ENCODE measurements at places on chromosomes 12 and 14. TPM values are rescaled to one million over a fixed set of nuclear protein-coding genes. Genes with fewer than 3 reads are reported as not detected.

GRCh38 chr12:31279390-31279924 lies 46.5 kb downstream of the SINHCAF start:
- no peak for DNase-seq

The PKP2 gene
- total RNA-seq = 5.9 TPM

The SYCP3 gene
- total RNA-seq = 0.27 TPM

The TPH2 gene
- total RNA-seq = not detected

- DNase-seq = no peak
These were observed 14.9 kb downstream of the RERG start for GRCh38 chr12:15206338-15206737.

The DPF3 gene
- total RNA-seq = under 0.01 TPM

The MYF6 gene
- not detected for total RNA-seq

DNA sequence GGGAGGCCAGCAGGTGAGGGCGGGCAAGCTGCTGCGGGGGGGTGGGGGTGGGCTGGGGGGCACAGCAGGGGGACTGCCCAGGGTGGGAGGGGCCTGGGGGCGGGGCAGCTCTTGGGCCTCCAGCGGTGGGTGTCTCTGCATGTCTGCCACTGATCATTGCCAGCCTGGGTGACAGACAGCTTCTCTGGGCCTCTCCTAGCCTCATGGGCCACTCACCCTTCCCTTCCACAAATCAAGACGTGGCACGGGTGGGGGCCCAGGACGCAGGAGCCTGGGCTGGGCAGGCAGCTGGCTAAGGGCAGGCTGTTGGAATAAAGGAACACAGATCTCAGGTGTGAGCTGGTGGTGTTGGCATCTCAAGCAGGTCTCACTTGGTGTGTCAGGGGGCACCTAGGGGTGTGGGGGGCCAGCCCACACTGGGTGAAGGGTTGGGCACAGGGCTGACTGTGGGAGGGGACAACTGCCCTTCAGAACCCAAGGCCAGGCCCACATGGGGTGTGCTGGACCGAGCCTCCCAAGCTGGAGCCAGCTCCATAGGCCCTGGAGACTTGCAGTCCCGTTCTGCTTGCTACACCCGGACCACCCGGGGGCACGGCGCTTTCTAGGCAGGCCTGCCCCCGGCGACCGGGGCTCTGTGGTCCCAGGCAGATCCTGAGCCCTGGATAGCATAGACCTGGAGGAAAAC lies 3.0 kb downstream of the TEDC1 start:
- DNase-seq = no peak

DNA sequence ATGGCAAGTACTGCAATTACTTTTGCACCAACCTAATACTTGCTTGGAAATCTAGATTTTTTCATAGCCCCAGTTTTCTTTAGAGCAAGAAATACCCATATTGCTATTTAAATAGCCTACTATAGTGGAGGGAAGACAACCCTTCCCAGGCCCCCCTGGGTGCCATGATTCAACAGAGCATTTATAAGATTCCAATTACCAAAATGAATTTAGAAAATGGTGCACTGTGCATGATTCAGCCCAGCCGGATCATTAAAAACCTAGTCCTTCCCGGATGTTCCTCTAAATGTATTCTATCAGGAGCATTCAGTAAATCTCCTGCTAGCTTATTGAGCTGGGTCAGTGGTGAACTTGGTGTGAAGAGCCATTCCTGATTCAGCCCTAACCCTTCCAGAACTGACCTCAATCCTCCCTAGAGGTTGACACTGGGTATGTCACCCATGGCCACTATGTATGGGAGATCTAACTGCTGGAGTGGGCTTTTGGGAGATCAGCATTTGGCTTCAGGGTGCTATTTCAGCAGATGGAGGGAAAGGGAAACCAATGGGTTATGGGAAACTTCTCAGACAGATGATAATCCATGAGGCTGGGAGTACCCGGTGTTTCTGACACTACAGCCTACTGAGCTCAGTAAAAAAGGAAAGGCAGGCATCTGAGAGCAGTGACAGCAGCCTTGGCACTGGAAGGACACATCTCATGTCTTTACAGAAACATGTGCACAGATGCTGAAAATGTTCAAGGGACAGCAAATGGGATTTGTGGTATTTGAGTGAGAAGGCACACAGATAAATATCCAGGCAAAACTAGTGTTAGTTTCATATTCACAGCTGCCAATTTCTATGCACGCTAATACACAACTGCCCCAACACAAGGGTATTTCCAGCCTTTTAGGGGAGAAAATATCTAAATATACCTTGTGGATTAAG lies 258.9 kb downstream of the DPF3 start:
- no peak for DNase-seq

GRCh38 chr14:24259282-24260025 lies 3.5 kb downstream of the TGM1 start:
- no peak for DNase-seq

The PUS1 gene
- 30.2 TPM for total RNA-seq

The TPCN1 gene
- total RNA-seq = 16.4 TPM

All from hematopoietic multipotent progenitor cell (in vitro differentiated cells).